Gastroesophageal sphincter (tissue), 4 donors: ENCODE measurements at places on chromosomes 5 and 9.
A peak's percentile ranks its signal among the peaks of the same experiment; 100 is the strongest.

DNA sequence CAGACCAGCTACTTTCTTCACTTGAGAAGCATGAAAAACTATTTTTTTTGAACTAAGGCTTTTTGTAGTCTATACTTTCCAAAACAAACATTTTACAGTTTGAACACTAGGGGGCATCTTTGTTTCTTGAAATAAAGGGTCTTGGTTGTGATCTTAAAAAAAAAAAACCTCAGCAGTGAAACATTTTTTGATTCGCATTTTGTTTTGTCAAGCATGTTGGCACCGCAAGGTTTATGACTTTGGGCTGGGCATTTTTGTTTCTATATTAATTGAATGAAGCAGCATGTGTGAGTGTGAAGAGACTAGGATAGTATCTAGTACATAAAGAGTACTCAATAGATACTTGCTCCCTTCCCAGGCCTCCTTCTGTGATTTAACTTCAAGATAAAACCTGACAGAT, 31.6 kb upstream of the ACOT12 start:
- ATAC-seq = peak; percentile 40

GRCh38 chr9:1832960-1833359, 182.2 kb upstream of the SMARCA2 start:
- no peak for ATAC-seq

DNA sequence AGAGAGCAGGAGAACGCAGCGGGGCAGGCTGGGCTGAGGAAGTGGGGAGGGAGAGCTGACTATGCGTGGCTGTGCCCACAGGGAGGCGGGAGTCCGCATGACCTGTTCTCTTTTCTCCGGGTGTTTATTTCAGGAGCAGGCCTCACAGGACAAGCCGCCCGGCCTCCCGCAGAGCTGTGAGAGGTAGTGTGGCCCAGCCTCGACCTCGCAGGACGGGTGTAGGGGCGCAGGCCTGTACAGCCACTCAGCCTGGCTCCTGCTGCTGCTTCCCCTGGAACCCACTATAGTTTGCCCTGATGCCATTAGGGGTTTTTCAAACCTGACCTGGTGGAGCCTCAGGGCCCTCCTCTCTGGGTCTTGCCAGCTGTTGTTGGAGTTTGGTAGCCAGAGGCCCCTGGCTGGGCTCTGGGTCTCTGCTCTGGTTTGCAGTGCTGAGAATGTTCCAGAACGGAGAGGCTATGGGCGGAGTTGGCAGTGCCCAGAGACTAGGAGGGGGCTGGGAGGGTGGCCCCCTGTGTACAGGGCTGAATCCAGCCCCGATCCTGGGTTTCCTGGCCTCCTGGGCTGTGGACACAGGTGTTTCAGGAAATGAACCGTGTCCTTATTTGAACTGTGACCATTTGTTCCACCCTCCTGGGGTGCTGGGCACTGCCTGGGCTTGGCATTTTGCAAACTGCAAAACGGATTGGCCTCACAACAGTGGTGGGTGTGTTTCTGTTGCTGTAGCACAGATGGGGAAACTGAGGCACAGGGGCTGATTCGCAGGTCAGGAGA, 78.8 kb downstream of the WNK2 start:
- ATAC-seq = no peak

DNA sequence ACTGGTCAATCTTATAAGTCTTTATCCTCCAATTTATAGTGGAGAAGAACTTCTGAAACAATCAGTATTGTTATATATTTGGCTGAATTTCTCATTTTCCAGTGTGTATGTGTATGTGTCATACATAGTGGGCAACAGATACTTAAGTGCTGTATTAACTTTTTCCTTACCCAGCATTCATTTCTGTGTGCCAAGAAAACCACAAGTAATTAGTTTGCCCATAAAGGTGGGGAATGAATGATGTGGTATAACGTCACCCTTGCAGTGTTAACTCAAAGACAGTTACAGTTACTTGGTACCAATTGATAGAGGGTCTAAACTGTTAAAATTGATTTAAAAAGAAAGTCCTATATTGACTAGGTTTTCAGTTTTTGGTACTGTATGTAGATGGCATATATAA, 2.0 kb downstream of the OGN start:
- no peak for ATAC-seq
